ENCODE measurements at places on chromosomes 12 and 14. TPM values are rescaled to one million over a fixed set of nuclear protein-coding genes. Genes with fewer than 3 reads are reported as not detected.

Gene LRRC10
- 43.8 TPM for total RNA-seq

GRCh38 chr14:99186956-99187690, 84.9 kb downstream of the BCL11B start:
- no peaks in the 10 kb centered on the region for H3K36me3 ChIP-seq
- no peak overlapping the region for H3K4me3 ChIP-seq
- peaks cover 12% of the 10 kb centered on the region for H3K4me1 ChIP-seq
- H3K27me3 ChIP-seq = peaks cover 39% of the 10 kb centered on the region
- DNase-seq = no peak

DNA sequence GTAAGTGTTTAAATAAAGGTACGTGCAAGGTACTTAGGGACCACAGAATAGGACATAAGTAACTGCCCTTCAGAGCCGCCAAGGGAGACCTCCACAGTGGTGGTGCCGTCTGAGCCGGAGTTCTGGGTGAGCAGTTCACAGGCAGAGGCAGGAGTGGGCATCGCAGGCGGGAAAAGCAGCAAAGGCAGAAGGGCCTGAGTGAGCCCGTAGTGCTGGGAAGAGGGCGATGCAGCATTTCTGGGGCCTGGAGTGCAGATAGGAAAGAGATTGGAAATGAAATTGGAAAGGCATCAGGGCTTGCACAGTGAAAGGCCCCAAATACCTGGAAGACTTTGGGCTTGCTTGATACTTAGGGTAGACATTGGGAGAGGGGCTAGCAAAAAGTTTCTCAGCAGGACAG, 32.9 kb downstream of the EVL start:
- H3K4me1 ChIP-seq = peaks cover 10% of the 10 kb centered on the region
- no peak overlapping the region for H3K4me3 ChIP-seq
- peaks cover 10% of the 10 kb centered on the region for H3K36me3 ChIP-seq
- DNase-seq = no peak
- no peak overlapping the region for H3K27ac ChIP-seq

GRCh38 chr12:94037444-94037843, 110.9 kb upstream of the PLXNC1 start:
- H3K27me3 ChIP-seq = no peaks in the 10 kb centered on the region
- H3K4me1 ChIP-seq = peaks cover 4% of the 10 kb centered on the region
- H3K27ac ChIP-seq = no peak overlapping the region
- DNase-seq = no peak
- no peak overlapping the region for H3K4me3 ChIP-seq
- no peaks in the 10 kb centered on the region for H3K36me3 ChIP-seq

DNA sequence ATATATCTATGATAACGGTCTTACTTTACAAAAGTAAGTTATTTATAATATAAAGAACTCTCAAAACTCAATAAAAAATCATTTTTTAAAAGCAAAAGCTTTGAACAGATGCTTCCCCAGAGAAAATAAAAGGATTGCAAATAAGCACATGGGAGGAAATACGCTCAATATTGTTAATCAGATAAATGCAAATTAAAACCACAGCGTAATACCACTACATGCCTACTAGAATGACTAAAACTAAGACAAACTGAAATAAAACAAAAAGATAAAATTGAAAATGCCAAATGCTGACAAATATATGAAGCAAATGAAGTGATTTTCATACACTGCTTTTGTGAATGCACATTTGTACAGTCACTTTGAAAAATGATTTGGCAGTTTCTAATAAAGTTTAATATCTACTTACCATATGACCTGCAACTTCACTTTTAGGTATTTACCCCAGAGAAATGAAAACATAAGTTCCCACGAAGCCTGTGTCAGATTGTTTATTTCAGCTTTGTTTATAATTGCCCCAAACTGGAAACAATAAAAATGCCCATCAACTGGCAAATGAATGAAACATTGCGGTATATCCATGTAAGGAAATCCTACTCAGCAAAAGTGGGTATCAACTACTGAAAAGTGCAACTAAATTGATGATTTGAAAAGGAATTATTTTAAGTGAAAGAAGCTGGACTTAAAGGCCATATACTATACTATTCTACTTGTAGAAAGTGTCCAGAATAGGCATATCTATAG, 1072.4 kb downstream of the TMTC2 start:
- H3K4me1 ChIP-seq = no peaks in the 10 kb centered on the region
- no peaks in the 10 kb centered on the region for H3K27me3 ChIP-seq
- no peak for DNase-seq
- no peak overlapping the region for H3K4me3 ChIP-seq
- no peaks in the 10 kb centered on the region for H3K36me3 ChIP-seq

DNA sequence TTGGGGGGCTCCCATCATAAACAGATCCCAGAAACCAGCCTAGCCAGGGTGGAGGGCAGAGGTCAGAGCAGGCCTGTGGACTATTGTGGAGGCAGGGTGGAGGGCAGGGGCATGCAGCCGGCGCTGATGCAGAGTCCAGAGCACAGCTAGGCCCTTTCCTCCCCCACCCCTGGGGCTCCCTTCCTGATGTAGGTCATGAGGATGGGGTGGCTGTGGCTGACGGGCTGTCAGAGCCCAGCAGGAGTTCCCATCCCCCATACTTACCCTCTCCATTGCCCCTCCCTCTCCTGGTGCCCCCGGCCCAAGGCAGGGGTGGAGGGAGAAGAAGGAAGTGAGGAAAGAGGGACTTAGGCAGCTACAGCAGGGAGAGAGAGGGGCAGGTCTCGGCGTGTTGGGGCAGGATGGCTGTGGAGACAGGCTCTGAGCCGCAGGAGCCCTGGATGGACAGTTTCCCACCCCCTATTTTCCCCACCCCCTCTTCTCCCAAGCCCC, 5.7 kb upstream of the ZNF385A start:
- H3K4me1 ChIP-seq = peaks cover 18% of the 10 kb centered on the region
- H3K4me3 ChIP-seq = no peak overlapping the region
- H3K36me3 ChIP-seq = peaks cover 11% of the 10 kb centered on the region
- no peaks in the 10 kb centered on the region for H3K27me3 ChIP-seq

DNA sequence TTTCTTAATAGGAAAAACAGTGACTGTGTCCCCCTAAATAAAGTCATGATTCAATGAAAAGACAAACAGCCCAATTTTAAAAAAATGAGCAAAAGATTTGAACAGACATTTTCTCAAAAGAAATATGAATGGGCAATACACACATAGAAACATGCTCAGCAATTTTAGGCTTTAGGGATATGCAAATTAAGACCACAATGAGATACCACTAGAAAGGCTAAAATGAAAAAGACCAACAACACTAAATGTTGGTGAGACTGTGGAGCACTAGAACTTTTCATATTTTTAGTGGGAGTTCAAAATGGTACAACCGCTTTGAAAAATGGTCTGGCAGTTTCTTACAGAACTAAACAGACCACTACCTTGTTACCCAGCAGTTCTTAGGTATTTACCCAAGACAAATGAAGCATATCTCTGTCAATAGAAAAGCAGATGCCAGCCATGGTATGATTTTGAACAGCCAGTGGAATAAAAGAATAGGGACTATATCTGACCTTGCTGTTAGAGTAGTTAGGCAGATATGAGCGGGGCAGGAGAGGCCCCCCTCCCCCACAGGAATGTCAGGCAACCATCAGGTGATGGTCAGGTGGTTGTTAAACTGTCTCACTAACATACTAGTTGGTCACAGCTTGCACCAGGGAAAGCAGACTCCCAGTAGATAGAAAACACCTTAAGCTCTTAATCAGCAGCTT, 108.8 kb downstream of the PRKCH start:
- H3K4me1 ChIP-seq = peaks cover 62% of the 10 kb centered on the region
- H3K36me3 ChIP-seq = no peaks in the 10 kb centered on the region
- no peaks in the 10 kb centered on the region for H3K27me3 ChIP-seq
- no peak for DNase-seq
